ENCODE measurements at places on chromosomes 7 and 10. TPM values are rescaled to one million over a fixed set of nuclear protein-coding genes. Genes with fewer than 3 reads are reported as not detected.

Gene TMEM270
- total RNA-seq, result not detected

Gene XRCC2
- 0.67 TPM for total RNA-seq

Gene COL13A1
- 1.0 TPM for total RNA-seq

DNA sequence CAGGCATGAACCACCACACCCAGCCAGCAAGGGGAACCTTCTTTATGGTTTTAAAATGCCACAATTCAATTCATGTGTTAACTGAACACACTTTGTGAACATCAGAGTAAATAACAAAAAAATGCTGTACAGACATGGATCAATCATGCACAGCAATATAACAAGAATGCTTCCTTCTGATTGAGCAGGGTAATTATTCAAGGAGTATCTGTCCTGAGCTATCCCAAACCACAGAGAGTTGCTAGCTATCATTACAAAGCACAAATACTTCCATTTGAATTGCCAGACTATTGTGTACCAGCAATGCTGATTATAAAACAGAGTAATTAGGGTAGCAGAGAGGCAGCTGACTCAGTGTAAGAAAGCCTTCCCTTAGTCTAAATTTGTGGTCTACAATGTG, 11.3 kb upstream of the RHOBTB1 start:
- DNase-seq, result no peak

DNA sequence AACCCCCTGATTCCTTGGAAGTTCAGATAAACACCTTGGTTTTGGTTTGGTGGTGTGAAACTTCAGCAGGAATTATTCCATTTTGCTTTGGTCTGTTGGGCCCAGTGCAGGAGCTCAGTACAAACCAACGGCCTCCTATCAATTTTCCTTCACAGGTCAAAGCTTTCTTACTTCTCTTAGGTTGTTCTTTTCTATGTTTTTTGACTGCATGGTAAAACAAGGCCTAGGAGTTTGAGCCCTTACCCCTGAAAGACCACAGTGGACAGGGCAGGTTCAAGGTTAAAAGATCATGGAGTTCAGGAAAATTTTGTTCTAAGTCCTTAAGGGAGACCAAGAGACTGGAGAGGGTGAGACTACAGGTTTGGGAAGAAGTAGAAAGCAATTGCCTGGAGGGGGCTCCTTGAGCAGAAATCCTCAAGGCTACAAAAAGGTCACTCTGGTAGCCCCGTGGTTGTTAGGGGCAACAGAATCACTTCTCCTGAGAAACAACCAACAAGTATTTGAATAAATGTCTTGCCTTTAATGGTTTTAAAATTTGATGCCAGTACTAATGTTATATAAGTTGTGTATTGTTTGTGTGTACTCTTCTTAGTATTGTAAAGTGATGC, 40.9 kb upstream of the FHIP2A start:
- no peak for DNase-seq
